ENCODE measurements at places on chromosomes 12 and 14.

DNA sequence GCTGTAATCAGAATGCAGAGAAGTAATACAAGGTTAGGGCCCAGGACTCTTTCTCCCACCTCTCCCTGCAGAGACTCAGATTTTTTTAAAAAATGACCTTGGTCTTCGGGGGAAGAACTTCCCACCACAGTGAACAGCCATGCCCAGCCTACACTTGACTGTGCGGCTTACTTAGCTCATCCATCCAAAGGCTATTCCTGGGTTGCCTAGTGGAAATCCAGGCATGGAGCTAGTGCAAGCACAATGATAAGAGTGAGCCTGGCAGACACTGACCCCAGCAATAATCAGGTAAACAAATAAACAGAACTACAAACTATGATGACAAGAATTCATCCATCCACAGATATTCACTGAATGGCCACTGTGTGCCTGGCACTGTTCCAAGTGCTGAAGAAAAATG lies 14.7 kb downstream of the SERPINA5 start:
- no peak for DNase-seq

DNA sequence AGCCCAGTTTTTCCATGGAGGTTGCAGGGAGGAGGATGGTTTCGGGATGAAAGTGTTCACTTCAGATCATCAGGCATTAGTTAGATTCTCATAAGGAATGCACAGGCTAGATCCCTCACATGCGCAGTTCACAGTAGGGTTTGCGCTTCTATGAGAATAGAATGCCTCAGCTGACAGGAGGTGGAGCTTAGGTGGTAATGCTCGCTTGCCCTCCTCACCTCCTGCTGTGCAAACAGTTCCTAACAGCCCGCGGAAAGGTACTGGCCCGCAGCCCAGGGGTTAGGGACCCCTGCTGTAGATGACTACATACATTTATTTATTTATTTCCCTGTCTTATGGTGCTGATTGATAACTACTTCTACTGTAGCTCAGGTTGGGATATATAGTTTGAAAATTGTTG lies 93.2 kb downstream of the FBXO33 start:
- DNase-seq: no peak

GRCh38 chr14:94115631-94116030 lies 5.1 kb downstream of the IFI27 start:
- no peak for DNase-seq

GRCh38 chr14:28412077-28412476 lies 354.5 kb upstream of the FOXG1 start:
- DNase-seq: no peak

DNA sequence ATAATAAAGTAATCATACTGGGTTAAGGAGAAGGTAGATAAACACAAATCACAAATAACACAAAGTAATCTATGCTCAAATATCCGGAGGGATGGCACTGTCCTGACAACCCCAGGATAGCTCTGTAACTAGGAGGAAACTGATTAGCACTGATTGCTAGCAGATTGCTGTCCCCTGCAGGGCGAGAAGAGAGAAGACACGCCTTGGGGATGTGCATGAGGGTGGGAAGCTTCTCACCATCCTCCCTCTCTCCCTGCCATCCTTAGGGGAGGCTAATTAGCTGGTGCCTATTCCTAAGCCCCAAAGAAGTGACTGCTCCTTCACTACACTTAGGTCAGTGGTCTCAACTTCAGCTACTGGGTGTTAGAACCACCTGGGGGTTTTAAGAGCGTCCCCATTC lies 27.0 kb upstream of the TMEM260 start:
- no peak for DNase-seq

Measured in left ventricle myocardium superior (tissue), 1 donor.